ENCODE measurements at places on chromosomes 6 and 20.
A peak's percentile ranks its signal among the peaks of the same experiment; 100 is the strongest.

GRCh38 chr6:155782320-155782731 lies 326.7 kb upstream of the NOX3 start:
- peak; percentile 95 for DNase-seq

DNA sequence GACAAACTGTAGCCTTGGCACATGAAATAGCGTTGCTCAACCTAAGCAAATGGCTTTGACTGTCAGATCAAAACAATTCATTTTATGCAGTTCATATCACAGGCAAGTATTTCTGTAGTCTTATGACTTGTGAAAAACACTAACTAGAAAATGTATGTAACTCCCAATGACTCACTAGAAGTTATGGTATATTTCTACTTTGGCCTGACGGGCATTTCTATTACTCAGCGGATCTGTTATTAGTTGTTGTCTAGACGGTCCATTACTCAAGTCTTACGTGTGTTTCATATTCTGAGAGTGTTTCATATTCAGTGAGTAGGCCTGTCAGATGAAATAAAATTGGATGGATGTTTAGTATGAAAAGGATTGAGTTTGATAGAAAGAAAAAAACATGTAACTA lies 880.9 kb downstream of the PRIM2 start:
- DNase-seq, result peak; percentile 3

DNA sequence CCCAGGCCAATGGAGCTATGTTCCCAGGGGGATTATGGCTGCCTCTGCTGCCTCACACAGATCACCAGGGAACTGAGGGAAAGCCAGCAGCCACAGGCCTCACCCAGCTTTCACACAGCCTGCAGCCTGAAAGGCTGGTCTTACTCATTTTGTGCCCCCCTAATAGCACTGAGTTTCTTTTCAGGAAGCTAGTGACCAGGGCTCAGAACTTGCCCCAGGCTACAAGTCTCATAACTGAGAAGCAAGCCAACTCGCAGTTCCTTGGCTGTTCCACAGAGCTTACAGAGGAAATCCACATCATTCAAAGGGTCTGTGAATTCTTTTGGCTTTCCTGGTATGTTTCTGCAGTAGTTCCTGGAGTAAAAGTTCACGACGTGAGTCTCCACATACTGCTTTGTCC lies 524.8 kb upstream of the GJE1 start:
- no peak for DNase-seq

- no peak for DNase-seq
These were observed 92.9 kb upstream of the BHLHE23 start for GRCh38 chr20:63099456-63100173.

DNA sequence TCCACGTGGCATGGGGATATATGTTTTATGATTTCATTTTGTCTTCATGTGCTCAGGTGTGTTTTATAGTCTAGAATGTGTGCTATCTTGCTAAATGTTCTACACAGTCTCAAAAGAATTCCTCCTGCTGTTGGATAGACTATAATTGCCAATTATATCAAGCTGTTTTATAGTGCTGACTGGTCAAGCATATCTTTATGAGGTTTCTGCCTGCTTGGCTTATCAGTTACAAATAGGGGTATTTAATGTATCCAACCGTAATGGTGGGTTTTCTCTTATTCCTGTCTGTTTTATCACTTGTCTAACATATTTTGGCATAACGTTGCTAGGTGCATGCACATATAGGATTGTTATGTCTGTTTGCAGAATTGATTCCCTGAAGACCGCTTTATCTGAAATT lies 201.3 kb downstream of the EYS start:
- DNase-seq, result no peak

- DNase-seq, result no peak
These were observed 166.7 kb upstream of the ADGRB3 start for GRCh38 chr6:68468244-68468884.

DNA sequence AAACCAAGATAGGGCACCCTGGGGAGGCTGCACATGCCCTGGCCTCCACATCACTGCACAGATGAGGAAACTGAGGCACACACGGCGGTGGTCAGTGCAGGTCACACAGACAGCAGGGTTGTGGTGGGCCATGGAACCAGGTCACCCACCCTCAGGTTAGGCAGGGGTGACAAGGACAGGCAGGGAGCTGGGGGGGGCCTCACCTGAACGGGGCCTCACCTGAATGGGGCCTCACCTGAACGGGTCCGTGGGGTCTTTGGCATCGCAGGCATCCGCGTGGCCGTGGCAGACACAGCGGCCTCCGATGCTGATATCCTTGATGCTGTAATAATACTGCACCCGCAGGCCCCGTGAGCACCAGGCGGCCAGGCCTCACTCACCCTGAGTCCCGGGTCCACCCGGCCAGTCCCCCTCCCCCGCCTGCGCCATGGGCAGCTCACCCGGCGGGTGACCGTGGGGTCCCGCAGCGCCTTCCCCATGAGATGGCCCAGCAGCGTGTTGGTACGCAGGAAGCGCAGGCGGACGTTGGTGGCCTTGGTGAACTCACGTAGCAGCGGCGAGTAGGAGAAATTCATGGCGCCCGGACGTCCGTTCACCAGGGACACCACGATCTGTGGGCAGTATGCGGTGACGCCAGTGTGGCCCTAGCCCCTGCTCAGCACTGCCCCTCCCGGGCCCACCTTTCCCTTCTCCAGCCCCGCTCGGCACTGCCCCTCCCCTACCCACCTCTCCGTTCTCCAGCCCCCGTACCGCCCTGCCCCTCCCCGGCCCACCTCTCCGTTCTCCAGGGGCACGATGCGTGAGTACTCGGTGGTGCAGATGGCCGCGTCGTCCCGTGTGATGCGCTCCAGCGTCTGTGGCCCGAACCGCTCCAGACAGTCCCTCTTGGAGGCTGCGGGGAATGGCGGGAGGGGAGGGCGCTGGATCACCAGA lies 15.4 kb downstream of the LAMA5 start:
- no peak for DNase-seq

DNA sequence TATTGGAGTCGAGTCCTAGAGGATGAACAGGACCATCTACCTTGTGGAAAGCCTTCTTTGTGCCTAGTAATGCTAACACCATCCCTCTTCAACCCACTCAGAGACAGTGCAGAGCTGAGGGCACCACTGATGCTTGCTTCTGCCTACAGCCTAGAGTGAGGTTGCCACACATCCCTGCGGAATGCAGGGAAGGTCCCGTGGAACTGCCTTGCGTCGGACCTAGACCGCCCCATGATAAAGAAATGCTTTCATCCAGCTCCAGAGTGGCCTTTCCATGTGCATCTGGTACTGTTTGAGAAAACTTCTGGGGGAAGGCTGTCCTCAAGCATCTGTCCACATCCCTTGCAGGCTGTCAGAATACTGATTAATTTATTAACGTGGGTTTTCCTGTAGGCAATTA lies 168.4 kb downstream of the PHACTR1 start:
- no peak for DNase-seq

- DNase-seq, result no peak
These were observed 77.6 kb upstream of the EYA2 start for GRCh38 chr20:46816886-46817638.

DNA sequence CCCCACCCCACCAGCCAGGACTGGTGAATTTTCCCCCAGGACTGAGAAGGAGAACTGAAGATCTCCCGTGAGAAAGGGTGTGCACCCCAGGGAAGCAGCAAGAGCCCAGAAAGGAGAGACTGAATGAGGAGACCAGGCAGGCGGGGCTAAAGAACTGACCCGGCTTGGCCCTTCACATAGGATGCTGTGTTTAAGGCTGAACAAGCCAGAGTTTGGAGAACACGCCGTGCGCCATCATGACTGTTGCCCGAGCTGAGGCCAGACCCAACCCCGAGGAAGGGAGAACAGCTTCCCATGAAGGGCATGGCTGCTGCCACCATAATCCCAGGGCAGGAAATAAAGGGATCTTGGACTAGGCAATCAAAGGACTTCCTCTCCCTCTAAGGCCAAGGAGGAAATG lies 104.7 kb upstream of the SRSF6 start:
- DNase-seq, result no peak

GRCh38 chr20:31454361-31454760 lies 13.9 kb downstream of the DEFB123 start:
- no peak for DNase-seq

DNA sequence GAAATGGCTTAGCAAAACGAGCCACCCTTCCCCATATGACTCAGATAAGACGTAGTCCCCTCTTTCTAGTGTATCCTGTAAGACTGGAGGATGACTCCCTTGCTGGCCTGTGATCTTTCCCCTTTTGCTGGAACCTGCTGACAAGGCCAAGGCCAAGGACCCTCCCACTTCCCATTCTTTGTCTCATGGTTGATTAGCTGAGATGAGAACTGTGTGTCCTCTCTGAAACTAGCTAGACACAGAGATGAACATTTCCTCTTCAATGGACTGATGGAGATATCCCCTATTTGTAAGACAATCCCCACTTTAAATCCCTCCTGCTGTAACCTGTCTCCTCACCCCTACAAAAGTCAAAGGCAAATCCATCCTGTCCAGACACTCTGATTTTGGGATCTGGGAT lies 33.4 kb upstream of the SCRT2 start:
- DNase-seq, result no peak

GRCh38 chr20:32516583-32517517 lies 68.3 kb downstream of the NOL4L start:
- no peak for DNase-seq

GRCh38 chr20:17969884-17970409 lies 1.1 kb downstream of the MGME1 start:
- DNase-seq, result peak; percentile 41

GRCh38 chr6:42105156-42105648 lies 37.2 kb downstream of the C6orf132 start:
- DNase-seq, result no peak

- DNase-seq, result peak; percentile 98
These were observed 3.9 kb downstream of the SLC22A2 start for GRCh38 chr6:160254467-160255312.

GRCh38 chr6:15287670-15288375 lies 42.0 kb downstream of the JARID2 start:
- no peak for DNase-seq

- DNase-seq, result no peak
These were observed 1019.4 kb downstream of the EPHA7 start for GRCh38 chr6:92399911-92400310.

DNA sequence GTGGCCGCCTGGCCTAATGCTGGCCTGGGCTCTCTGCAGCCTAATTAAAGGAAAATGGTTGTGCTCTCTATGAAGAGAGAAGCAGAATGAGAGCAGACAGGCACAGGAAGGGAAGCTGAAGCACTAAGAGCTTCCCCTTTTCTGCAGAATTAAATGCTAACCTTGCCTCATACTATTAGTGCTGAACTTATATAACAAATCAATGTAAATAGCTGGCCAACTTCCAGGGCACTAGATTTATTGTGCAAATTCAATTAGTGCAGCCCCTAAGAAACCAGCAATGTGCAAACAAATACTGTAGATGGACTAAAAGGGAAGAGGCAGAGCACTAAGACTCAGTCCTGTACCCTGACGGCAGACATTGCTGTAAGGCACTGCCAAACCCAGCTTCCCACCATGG lies 36.1 kb upstream of the INSM1 start:
- DNase-seq, result no peak

GRCh38 chr6:63787021-63787420 lies 151.4 kb downstream of the PHF3 start:
- no peak for DNase-seq

GRCh38 chr6:144637541-144637940 lies 352.4 kb downstream of the UTRN start:
- no peak for DNase-seq

- no peak for DNase-seq
These were observed 48.3 kb downstream of the BTBD9 start for GRCh38 chr6:38591439-38591838.

GRCh38 chr20:2133318-2134183 lies 31.9 kb downstream of the STK35 start:
- peak; percentile 44 for DNase-seq

GRCh38 chr6:132643547-132643946 lies 15.4 kb downstream of the TAAR1 start:
- DNase-seq, result no peak

DNA sequence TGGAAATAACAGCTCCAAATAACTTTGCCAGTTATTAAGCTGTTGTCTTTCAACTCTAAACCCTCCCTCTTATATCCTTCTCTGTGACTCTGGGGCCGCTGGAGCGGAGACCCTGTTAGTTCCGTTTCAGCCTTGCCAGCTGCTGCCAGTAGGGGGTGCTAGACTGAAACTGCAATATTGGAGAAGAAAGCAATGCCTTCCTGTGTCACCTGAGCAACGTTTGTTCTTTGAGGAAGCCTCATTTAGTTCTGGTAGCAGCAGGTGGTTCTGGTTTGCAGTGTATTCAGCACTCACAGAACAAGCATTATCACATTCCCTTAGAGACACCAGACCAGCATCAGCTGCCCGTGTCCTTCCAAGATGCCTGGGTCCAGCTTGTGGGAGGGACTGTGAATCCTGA lies 22.9 kb upstream of the JAG1 start:
- DNase-seq, result no peak

GRCh38 chr6:108741331-108741989 lies 106.8 kb upstream of the ARMC2 start:
- DNase-seq, result no peak

DNA sequence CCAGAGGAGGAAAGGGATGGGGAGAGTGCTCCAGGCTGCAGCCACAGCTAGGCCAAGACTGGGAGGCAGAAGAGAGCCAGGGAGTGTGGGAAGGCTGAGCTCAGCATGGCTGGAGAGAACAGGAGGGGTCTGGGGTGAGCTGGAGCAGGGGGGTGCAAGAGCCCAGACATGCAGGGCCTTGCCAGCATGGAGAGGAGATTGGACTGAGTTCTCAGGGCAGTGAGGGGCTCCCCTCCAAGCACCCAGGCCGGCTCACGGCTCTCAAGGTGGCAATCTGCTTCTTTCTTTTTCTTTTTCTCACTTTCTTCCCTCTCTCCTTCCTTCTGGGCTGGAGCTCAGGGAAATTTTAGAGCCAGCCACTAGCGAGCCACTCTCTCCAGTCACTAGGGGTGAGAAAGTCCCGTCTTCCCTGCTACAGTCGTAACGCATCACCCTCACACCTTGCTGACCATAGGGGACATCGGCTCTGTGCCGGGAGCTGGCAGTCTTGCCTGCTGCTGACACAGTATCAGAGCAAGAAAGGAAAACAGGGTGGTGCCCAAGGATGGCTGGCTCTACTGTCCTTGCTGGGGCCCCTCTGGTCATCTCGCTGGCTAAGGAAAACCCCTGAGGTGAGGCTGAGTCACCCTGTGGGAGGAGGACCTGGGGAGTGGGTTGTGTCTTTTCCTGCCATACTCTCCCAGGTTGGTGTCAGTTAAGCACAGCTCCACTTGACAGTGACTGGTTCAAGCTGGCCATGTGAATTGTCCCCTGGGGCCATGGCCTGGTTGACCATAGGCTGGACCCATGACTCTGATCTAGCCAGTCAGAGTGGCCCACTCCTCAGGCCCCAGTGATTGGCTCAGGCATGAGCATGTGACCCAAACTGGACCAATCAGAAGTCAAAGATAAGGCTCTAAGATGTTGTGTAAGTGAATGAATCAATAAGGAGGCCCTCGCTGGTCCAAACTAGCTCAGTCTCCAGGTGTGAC lies 135.1 kb upstream of the PMEPA1 start:
- peak; percentile 72 for DNase-seq

GRCh38 chr20:36396340-36396739 lies 90.2 kb downstream of the DLGAP4 start:
- no peak for DNase-seq

DNA sequence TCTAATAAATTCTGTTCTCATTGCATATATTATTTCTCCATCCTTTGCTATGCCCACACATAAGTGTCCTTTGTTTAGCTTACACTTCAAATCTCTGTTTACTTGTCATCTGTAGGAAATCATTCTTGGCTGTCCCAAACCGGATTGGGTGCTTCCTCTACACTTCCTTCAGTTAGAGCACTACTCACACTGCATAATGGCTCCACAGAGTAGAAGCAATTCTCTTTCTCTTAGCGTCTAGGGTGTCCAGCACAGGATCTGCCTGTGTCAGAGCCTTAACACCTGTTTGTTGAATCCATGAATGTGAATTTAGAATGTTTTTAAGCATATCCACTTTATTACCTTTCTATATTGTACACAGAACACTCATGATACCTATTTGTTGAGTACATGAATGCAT lies 87.0 kb upstream of the BMP2 start:
- DNase-seq, result no peak

Data from RCC 7860 (cell line).